ENCODE measurements at places on chromosomes 4 and X.

GRCh38 chr4:176549161-176549865 lies 229.5 kb downstream of the SPCS3 start:
- no peak for DNase-seq

- DNase-seq = no peak
These were observed 238.1 kb downstream of the SPOCK3 start for GRCh38 chr4:166996216-166996615.

DNA sequence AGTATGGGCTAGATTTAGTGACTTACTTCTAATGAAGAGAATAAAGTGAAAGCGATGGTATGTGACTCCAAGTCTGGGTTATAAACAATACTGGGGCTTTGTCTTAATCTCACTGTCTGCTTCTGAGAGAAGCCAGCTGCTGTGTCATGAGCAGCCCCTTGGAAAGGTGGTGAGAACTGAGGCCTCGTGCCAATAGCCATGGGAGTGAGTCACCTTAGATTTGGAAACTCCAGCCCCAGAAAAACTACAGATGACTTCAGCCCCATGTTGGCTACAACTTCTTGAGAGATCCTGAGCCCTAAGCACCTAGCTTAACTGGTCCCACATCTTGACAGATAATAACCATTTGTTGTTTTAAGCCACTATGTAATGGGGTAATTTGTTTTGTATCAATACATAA lies 77.6 kb downstream of the CWH43 start:
- DNase-seq = no peak

DNA sequence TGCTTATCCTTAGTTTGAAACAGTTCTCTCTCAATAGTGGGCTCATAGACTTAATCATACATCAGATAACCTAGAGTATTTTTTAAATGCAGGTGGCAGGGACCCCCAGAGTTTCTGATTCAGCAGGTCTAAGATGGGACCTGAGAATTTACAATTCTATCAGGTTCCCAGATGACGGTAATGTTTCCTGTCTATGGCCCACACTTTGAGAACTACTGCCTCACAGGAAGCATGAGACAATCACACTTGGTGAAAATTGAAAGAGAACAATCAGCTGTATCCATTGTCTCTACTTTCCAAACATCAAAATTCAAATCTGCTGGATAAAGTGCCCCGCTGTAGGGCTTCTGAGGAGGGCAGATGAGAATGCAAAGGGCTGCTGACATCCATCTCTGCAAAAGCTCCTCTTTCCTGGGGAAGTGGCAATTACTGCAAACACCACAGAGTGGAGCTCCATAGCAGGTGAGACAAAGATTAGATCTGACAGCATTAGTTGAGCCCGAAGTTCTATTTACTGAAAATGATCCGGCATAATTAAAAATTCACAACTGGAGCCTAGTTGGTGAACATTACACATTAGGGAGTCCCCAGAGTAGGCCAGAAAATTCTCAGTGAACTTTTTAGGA lies 187.8 kb upstream of the MBNL3 start:
- no peak for DNase-seq

GRCh38 chr4:48243429-48243828 lies 26.2 kb downstream of the TEC start:
- no peak for DNase-seq

- no peak for DNase-seq
These were observed 69.8 kb downstream of the BMPR1B start for GRCh38 chr4:94827481-94828110.

DNA sequence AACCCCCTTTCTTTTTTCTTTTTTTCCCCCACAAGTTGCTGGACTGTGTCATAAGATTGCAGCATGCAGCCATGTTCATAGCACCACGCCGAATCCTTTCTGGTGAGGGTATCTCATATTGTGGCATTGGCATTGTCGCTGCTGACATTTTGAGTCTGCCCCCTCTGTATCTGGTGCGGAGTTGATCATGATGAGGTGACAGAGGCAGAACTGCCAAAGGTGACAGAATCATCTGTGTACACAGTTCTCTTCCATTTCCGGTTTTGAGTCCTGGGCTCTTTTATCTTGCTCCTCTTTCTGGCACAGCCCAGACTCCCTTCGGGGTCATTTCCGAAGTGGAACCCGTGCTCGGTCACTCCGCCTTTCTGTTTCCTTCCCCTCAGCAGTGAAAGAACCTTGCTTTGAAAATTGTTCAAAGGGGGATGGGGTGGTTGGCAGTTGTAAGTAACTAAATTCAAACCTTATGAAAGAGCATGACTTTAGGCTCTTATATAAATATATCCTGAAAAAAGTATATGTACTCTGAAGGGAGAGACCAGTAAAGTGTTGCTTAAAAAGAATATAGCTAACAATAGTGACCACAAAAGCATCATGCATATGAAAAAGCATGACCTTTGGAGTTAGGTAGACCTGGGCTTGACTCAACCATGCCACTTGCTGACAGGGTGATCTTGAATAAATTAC lies 55.0 kb upstream of the BMP2K start:
- DNase-seq = no peak

- DNase-seq = no peak
These were observed 3.8 kb upstream of the ADH1B start for GRCh38 chr4:99324979-99325378.

- no peak for DNase-seq
These were observed 1258.4 kb downstream of the FAM133A start for GRCh38 chrX:94932278-94932965.

DNA sequence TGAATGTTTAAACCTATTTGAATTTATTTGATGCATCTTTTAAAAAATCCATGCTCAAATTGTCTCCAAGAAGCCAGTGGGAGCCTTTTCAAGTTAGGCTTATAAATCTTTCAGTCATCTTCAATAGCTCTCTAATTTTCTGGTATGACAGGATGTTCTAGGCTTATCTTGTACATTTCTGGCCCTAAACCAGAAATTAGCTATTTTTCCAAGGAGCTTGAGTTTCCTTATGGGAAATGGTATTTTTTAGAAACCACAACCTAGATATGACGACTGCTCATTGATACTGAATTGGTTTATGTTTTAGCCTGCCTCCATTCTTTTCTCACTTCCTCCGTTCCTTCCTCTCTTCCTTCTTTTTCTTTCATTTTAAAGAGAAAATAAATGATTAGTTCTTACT lies 172.3 kb downstream of the SPRY1 start:
- no peak for DNase-seq

DNA sequence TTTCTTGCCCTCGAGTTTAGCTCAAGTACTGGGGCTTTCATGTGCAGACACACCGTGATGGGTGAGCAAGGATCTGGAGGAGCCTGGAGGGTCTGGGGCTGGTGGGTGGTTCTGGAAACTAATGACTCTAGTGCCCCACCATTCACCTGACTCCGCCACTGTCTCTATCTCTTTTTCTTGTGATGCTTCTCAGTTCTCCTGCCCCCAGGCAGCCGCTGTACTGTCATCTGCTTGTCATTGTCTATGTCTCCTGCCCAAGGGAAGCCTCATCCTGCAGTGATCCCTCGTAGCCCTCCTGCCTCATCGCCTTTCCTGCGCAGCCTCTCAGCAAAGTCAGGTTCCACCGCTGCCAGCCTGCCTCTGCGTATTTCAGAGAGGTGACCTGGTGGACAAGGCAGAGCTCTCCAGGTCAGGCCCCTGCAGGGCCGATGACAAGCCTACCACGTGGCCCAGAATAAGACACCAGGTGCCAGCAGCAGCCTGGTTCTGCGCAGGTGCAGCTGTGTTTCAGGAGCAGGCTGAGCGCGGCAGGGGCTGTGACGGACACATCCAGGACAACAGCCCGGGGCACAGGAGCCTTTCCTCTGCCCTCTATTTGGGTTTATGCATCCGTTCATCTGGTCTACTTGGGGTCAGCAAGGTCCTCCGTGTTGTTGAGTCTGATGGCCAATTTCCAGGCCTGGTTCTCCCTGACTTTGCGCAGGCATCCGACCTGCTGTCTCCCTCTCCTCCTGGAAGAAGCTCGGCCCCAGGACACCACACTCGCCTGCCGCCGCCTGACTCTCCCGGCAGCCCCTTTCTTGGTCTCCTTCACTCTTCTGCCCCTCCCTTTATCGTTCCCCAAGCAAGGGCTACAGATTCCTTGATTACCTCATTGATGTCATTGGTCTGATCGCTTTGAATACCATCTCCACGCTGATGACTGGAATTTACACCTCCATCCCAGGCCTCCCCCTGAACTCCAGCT lies 30.9 kb upstream of the CDKN2AIP start:
- DNase-seq = no peak

DNA sequence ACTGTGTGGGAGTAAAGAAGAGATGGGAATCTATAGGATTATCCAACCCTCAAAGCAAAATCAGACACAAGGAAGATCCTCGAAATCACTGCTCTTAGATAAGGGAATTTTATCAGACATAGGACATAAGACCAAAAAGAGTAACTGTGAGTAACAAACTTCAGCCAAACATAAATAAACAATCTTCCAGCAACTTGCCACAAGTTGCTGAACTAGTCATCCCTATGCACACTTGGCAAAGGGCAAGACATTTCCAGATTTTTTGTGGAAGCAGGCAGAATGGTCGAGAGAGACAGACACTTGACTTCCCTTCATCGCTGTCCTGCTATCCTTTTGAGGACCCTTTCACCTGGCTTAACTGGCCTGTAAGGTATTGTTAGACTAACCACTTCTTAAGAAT lies 89.6 kb downstream of the KCNIP4 start:
- no peak for DNase-seq

- DNase-seq = no peak
These were observed 34.1 kb upstream of the GAB1 start for GRCh38 chr4:143302536-143302935.

DNA sequence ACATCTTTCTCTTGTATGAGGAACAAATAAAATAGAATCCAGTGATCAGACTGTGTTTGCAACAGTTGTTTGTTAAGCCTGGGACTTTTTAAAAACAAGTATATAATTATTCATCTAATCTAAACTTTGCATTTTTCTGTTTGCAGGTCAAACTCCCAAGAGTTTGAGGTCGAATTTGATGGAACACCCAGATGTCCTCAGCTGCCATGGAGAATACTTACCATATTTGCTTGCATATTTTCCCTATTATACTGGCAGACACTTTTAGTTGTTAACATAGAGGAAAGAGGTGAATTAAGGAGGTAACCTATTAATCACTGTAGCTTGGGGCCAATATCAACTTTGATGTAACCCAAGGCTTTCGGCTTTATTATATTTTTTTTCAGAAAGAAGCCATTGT lies 401.5 kb upstream of the DIPK2B start:
- no peak for DNase-seq

GRCh38 chr4:54572152-54572542 lies 85.6 kb upstream of the KIT start:
- DNase-seq = no peak

DNA sequence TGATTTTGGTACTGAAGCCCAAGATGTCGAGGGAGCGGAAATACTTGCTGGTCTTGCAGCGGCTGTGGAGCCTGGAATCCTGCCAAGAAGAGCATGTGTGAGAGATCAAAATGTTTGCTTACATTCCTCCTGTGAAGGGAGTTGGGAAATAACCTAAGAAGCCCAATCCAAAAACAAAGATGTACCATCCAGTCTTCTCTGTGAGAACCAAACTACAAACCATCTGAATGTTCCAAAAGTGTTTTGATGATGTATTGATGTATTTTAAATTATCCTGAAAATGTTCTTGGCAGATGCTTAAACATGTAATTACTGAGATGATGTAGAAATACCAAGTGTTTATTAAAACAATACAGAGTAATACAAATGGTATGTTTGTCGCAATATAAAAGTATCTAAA lies 10.1 kb upstream of the ADH1A start:
- DNase-seq = no peak

GRCh38 chr4:45732161-45732560 lies 391.7 kb downstream of the GABRG1 start:
- no peak for DNase-seq

DNA sequence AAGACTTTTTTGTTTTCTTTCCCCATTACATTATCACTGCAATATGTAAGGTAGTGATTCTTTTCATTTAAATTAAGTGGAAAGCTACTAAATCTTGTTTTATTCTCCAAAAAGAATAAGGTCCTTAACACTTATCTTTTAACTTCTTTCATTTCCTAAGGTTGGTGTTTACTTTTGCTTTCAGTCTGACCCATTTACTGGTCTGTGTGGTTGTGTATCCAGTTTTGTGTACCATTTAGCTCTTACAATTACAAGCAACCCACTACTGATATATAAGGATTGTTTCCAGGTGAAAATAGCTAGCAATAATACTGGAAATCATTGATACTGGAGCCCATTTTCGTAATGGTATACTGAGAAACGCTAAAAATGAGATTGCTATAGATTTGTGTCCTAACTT lies 123.1 kb upstream of the CXorf66 start:
- no peak for DNase-seq

DNA sequence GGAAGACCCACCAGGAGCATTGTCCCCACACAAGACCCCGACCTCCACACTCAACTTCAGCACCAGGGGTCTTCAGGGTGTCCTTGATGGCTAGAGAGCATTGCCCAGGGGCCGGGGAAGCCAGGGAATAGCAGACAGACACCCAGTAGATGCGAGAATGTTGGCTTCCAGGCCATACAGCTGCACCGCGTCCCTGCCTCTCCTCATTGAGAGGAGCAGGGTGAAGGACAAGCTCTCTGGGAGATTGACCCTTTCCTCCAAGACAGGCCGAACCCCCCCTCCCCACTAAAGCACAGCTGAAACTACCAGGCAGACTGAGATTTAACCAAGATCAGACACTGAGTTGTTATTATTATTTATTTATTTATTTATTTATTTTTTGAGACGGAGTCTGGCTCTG lies 42.6 kb upstream of the SLC25A4 start:
- no peak for DNase-seq

GRCh38 chrX:69535661-69536060 lies 31.5 kb downstream of the NALF2 start:
- DNase-seq = no peak

GRCh38 chrX:53305996-53306937 lies 24.9 kb upstream of the IQSEC2 start:
- no peak for DNase-seq

- no peak for DNase-seq
These were observed 129.2 kb upstream of the WDR1 start for GRCh38 chr4:10245751-10246150.

All from stimulated activated CD8-positive, alpha-beta memory T cell treated with anti-CD3 and anti-CD28 coated beads, Interleukin-4, amount 100 ng/mL, for 1 hour (primary cell).